ENCODE measurements at places on chromosomes 4 and X. TPM values are rescaled to one million over a fixed set of nuclear protein-coding genes. Genes with fewer than 3 reads are reported as not detected.

CXCL13 gene
- total RNA-seq: not detected

PCDH7 gene
- total RNA-seq: 0.11 TPM

VEGFC gene
- total RNA-seq: 0.26 TPM

SMC1A gene
- total RNA-seq: 14.7 TPM

CXCL10 gene
- total RNA-seq: not detected

CRMP1 gene
- 2.4 TPM for total RNA-seq

SPANXN4 gene
- not detected for total RNA-seq
